ENCODE measurements at places on chromosomes 7 and 10. TPM values are rescaled to one million over a fixed set of nuclear protein-coding genes. Genes with fewer than 3 reads are reported as not detected.

DNA sequence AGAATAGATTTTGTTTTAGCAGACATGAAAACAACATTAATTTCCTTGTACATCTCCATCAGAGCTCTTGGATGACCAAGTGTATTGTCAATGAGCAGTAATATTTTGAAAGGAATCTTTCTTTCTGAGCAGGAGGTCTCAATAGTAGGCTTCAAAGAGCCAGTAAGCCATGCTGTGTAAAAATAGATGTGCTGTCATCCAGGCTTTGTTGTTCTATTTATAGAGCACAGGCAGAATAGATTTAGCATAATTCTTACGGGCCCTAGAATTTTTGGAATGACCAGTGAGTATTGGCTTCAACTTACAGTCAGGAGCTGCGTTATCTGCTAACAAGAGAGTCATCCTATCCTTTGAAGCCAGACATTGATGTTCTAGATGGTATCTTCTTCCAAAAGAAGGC lies 19.0 kb downstream of the MINPP1 start:
- no peak overlapping the region for H3K4me3 ChIP-seq
- H3K4me1 ChIP-seq: no peaks in the 10 kb centered on the region
- no peak overlapping the region for H3K27ac ChIP-seq
- no peaks in the 10 kb centered on the region for H3K36me3 ChIP-seq
- no peak for DNase-seq

DNA sequence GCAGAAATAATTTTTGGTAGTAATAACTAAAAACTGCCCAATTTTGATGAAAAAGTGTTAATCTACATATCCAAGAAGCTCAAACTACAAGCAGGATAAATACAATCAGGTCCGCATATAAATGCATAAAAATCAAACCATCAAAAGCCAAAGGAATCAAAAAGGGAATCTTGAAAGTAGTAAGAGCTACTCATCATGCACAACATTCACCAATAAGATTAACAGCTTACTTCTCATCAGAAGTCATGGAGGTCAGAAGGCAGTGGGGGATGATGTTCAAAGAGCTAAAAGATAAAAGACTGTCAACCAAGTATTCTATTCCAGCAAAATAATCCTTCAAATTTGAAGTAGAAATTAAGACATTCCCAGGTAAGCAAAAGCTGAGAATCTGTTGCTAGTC lies 76.4 kb downstream of the CRPPA start:
- H3K4me3 ChIP-seq: no peak overlapping the region
- H3K27me3 ChIP-seq: no peaks in the 10 kb centered on the region
- no peaks in the 10 kb centered on the region for H3K36me3 ChIP-seq
- no peak overlapping the region for H3K27ac ChIP-seq

- DNase-seq: no peak
- H3K4me3 ChIP-seq: no peak overlapping the region
- H3K27ac ChIP-seq: no peak overlapping the region
- H3K36me3 ChIP-seq: no peaks in the 10 kb centered on the region
- H3K4me1 ChIP-seq: no peaks in the 10 kb centered on the region
Measured at GRCh38 chr10:115945701-115946445, 327.1 kb downstream of the GFRA1 start.

- H3K27me3 ChIP-seq: no peaks in the 10 kb centered on the region
- H3K4me1 ChIP-seq: no peaks in the 10 kb centered on the region
- H3K27ac ChIP-seq: no peak overlapping the region
- DNase-seq: no peak
- H3K4me3 ChIP-seq: no peak overlapping the region
- H3K36me3 ChIP-seq: no peaks in the 10 kb centered on the region
Measured at GRCh38 chr7:37901890-37902524, 14.6 kb downstream of the SFRP4 start.

- H3K27ac ChIP-seq: no peak overlapping the region
- no peaks in the 10 kb centered on the region for H3K27me3 ChIP-seq
- DNase-seq: no peak
- no peaks in the 10 kb centered on the region for H3K4me1 ChIP-seq
- H3K36me3 ChIP-seq: no peaks in the 10 kb centered on the region
- no peak overlapping the region for H3K4me3 ChIP-seq
Measured at GRCh38 chr7:156473476-156474240, 166.9 kb upstream of the RNF32 start.

DNA sequence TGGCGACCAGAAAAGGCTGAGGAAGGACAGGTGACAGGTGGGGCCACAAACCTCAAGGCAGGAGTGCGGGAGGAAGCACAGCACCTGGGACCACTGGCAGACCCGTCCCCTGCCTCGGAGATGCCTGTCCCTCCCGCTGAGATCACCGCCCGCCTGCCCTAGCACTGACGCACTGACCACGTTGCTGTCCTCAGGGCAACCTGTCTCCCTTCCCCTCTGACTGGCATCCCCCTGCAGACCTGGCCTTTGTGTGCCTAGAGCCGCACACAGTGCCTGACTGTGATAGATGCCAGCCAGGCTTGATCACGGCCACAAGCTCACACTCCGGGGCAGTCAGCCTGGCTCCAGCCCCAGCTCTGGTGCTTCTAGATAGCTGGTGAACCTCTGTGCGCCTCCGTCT lies 58.4 kb upstream of the EN2 start:
- no peak overlapping the region for H3K27ac ChIP-seq
- H3K36me3 ChIP-seq: no peaks in the 10 kb centered on the region
- DNase-seq: no peak
- H3K4me1 ChIP-seq: no peaks in the 10 kb centered on the region

Gene CREB5
- not detected for total RNA-seq

Gene VPS37D
- total RNA-seq: not detected

Gene FEZF1
- not detected for total RNA-seq

Gene CPN1
- not detected for total RNA-seq

Measured in naive thymus-derived CD4-positive, alpha-beta T cell (primary cell).